Effector CD4-positive, alpha-beta T cell (primary cell): ENCODE measurements at places on chromosomes 11 and 22.

DNA sequence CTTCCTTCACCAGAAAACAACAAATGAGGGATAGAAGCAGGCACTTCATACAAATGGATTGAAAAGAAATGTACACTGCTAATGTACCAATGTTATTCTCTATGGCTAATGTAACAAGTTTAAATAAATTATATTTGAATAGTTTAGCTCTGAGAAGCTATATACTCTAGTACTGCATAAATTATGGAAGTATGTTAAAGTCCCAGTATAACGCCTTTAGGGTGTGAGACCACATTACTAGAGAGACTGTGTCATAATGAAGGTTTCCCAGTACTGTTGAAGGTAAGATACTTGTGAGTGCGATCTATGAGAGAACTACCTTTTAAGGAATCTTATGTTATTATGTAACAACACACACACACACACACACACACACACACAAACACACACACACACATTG lies 39.8 kb upstream of the GAB2 start:
- no peak for DNase-seq

- no peak for DNase-seq
Measured at GRCh38 chr11:17014321-17014832, at the start of gene PLEKHA7. TSS of gene PLEKHA7 (minus strand) at chr11:17014414. CDS start at chr11:17014401, 13 bp downstream.

DNA sequence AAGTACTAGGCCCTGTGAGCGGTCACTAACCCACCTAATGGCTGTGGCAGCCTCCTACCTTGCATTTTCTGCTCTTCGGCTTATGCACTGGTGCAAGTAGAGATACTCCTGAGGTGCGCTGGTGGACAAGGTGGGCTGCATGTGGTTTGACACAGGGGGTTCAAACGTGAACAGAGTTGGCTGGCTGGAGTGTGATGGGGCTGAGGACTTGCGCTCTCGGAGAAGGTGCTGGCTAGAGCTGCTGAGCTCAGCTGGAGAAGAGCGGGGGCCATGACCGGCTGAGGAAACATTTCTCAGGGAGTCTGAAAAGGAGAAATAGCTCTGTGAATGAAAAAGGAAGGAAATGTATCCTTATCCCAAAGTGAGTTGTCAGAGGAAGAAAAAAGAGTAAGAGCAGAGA lies 61.4 kb downstream of the USP35 start:
- no peak for DNase-seq

DNA sequence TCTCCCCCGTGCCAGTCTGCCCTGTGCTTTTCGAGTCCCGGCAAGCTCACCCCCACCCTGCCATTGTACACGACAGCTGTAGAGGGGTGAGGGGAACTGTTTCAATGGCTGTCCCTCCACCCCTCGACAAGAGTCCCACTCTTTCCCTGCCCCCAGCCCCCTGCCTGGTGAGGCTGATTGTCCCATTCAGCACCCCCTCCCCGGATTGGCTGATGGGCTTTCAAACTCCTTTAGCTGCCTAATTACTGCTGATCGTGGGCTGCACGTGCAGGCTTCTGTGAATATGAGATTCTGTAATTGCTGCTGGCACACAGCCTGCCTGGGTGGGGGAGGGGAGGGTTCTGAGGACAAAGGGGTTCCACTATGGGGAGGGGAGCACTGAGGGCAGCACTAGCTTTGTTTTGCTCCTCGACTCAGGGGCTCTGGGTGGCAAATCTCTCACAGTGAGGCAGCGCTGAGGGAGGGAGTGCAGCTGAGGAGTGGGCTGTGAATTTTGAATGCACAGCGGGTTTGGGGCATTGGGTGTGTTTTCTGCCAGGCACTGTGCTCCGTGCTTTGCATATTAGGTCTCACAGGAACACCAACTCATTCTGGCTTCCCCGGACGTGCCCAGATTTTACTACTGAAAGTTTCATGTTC lies 42.6 kb upstream of the ACCSL start:
- DNase-seq = no peak

DNA sequence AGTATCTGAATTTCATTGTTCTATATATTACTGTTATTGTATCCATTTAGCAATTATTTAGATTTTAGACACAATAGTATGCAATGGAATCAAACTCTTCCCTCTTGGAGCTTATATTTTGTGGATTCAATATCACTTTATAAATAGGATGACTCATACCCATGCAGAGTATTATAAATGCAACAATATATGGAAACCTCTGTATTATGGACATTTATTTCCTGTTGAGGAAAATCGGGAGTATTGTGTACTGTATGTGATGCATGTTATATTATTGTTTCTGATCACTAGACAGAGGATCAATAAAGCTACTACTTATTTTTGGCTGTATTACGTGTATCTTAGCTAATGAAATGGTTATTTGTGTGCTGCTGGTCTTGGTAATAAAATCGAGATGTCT lies 770 bp downstream of the METTL15 start:
- no peak for DNase-seq

DNA sequence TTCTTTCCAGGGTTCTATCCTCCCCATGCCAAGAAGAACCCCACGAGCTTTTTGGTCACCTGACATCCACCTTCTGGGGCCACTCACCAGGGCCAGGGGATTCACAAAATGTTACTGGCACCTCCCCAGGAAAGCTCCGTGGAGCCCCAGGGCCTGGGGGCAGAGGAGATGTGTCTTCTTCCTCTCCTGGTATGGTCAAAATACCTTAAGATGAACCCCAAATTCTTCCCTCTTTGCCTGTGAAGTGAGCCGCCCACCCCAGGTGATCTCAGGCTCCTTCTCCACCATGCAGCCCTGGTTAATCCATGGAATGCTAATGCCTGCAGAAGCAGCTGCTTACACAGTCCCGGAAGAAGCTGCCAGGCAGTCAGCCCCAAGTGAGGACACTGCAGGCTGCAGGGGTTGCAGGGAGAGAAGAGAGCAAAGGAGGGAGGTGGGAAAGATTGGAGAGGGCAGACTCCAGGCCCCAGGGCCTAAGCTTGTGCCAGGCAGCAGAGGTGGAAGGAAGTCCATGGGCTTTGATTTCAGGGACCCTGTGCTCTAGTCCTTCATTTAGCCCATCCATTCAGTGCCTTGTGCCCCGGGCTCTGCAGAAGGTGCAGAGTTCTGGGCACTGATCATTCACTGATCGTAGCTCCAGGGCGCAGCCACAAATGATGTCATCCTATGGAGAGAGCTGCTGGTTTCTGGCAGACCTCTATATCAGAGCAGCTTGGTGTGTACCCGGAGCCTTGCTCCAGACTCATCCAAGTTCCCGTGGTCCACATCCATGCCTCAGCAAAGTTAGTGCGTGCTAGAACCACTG lies 127.9 kb upstream of the NECTIN1 start:
- no peak for DNase-seq
